A549 treated with Mapracorat at 1 μM for 4 hours (cell line): ENCODE measurements at places on chromosomes 2 and 18. TPM values are rescaled to one million over a fixed set of nuclear protein-coding genes. Genes with fewer than 3 reads are reported as not detected.

The IL36A gene
- total RNA-seq = not detected in 5 replicates

The KCNIP3 gene
- total RNA-seq = 0.97 to 2.3 TPM (median 2.1 TPM) in 5 replicates

The C2orf78 gene
- total RNA-seq = not detected in 5 replicates

The UGT1A3 gene
- 0.10 to 0.31 TPM (median 0.26 TPM) in 3 of 5 replicates, not detected in the others for total RNA-seq

The IL36G gene
- total RNA-seq = not detected in 5 replicates

The ANKRD30B gene
- total RNA-seq = not detected in 5 replicates

The SP5 gene
- total RNA-seq = 0.06 TPM in 1 of 5 replicates, not detected in the others

The SPHKAP gene
- total RNA-seq = not detected in 5 replicates

The STON1 gene
- total RNA-seq = 0.33 to 0.55 TPM (median 0.41 TPM) in 5 replicates
